ENCODE measurements at places on chromosomes 16 and 17.

- DNase-seq = no peak
These were observed 18.4 kb upstream of the PDK2 start for GRCh38 chr17:50076591-50077235.

DNA sequence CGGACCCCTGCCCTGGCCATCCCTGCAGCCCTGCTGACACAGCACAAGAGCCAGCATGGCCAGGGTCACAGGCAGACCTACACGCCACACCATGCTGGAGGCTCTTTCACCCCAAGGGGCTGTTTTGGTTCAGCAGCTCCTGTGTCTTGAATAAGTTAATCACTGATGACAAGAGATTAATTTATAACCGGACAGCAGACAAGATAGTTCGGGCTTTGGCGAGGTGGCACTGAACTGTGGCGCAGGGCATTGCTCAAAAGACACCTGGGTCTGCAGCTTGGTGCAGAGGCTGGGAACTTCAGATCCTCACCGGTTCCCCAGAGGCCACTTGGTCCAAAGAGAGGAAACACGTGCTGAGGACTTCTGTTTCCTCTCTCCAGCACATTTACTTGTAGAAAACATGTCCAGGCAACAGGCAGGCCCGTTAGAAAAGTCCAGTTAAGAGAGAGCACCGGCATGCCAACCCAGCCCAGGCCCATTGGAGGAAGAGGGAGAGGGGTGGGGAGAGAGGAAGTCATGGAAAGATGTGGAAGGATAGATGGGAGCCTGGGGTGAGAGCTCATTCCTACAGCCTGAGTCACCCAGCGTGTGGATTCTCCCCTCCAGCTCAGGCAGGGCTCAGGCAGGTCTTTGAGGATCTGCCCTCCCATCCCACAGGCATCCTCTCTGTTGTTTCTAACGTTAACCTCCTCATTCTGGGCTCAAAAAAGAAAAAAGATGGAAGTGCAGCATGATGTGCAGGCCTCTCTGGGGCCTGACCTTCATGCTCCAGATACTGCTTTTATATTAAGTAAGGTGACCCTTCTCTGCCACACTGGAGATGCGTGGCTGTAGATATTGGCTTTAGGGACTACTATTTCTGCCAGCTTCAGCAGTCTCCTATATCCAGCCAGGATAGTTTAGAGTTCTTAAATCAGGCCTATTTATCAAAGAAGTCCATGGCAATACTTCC is 80.0 kb upstream of the HNF1B start:
- no peak for DNase-seq

DNA sequence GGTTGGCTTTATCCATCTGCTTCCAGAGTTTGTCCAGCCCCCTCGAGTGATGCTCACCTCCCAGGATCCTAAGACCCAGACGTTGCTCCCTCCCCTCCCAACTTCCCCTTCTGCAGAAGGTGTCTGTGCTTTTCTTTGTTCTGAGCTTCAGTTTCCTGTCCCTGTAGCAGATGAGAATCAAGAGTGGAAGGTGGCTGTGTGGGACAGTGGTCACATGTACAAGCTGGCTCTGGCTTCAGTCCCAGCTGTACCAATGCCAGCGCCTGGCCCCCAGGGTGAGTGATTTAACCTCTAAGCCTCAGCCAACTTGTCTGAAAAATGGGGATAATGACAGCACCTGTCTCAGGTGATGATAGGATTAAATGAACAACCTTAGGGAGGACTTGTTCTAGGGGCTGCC is 7.7 kb downstream of the PRR15L start:
- DNase-seq = no peak

GRCh38 chr17:8004899-8005298 is 2.5 kb downstream of the GUCY2D start:
- no peak for DNase-seq

DNA sequence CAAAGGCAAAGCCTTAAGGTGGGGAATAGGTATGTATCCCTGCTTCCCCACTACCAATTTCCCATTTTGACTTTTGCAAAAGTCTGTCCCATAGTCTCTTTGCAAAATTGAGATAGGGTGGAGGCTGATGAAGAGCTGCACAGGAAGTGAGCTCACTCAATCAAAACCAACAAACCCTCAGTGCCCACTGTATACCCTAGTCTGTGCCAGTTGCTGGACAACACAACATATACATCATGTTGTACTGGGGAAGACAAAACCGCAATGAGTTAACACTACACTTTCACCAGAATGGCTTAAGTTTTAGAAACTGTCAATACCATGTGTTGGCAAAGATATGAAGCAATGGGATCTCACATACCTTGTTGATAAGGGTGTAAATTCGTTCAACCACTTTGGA is 40.4 kb upstream of the AXIN2 start:
- no peak for DNase-seq

- DNase-seq = no peak
These were observed 781 bp downstream of the ARHGDIA start for GRCh38 chr17:81870131-81870980.

DNA sequence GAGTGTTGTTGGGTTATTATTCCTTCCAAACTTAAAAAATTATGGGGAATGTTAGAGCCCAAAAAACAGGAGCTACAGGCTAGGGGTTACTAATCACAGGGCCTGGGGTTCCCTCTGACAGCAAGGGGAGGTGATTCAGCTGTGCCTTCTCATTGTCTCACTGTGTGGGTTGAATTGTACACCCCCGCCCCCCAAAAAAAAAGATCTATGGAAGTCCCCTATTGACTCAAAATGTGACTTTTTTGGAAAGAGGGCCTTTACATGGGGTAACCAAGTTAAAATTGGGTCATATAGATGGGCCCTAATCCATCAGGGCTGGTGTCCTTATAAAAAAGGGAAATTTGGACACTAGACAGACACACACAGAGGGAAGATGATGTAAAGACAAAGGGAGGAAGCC is 190.2 kb downstream of the SOX9 start:
- DNase-seq = no peak

All from activated effector memory CD4-positive, alpha-beta T cell treated with Interleukin-2 at 50 U/mL for 16 hours (primary cell).